ENCODE measurements at places on chromosomes 2 and 18.

GRCh38 chr2:40797120-40797519, 345.2 kb upstream of the SLC8A1 start:
- no peak for DNase-seq

- DNase-seq: peak; percentile 42
These were observed 2.1 kb downstream of the BCL2L11 start for GRCh38 chr2:111122631-111123421.

DNA sequence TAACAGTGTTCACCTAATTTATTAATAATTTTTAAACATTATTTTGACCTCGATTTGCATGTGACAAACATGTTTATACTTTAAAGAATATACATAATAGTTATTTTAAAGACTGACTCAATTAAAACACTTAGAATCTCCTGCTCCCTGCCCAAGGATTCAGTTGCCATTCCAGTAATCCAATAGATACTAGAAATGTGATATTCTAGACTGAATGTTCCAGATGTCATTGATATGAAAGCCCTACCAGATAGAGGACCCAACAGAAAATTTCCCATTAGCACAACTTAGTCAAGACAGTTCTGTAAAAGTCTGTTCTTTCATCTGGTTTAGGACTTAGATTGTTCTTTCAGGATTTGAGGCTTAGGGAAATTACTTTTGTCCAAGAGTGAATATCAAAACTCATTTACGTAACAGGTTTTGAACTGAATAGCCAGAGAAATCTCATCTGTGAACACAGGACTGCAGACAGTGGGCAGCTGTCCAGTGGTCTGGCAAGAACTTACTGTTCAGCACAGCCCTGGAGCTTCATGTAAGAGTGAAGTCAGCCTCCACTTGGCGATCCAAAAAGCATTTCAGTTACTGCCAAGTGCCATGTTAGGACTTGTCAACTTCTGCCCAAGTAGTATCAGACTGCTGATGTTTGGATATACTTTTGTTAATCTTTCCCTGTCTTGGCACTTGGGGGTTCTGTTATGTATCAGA, 77.5 kb downstream of the OSBPL6 start:
- no peak for DNase-seq

GRCh38 chr18:63867368-63868125, 20.0 kb upstream of the SERPINB2 start:
- no peak for DNase-seq

DNA sequence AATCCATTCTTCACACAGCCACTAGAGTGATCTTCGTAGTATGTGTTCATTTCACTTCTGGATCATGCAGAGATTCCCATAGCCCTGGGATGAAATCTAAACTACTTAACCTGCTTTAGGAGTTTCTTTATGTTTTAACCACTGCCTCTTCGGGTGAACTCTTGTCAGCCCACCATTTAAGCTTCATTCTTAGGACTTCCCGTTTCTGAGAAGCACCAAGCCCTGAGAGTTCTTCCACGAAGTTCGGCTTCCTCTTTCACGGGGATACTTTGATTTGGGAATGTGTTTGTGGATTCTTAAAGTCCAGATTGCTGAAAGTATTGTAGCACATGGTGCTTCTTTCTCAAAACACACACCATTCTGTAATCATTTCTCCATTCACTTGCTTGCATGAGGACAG, 205.0 kb downstream of the UBE2E3 start:
- DNase-seq: no peak

GRCh38 chr2:69703189-69703588, 38.7 kb upstream of the ANXA4 start:
- no peak for DNase-seq

DNA sequence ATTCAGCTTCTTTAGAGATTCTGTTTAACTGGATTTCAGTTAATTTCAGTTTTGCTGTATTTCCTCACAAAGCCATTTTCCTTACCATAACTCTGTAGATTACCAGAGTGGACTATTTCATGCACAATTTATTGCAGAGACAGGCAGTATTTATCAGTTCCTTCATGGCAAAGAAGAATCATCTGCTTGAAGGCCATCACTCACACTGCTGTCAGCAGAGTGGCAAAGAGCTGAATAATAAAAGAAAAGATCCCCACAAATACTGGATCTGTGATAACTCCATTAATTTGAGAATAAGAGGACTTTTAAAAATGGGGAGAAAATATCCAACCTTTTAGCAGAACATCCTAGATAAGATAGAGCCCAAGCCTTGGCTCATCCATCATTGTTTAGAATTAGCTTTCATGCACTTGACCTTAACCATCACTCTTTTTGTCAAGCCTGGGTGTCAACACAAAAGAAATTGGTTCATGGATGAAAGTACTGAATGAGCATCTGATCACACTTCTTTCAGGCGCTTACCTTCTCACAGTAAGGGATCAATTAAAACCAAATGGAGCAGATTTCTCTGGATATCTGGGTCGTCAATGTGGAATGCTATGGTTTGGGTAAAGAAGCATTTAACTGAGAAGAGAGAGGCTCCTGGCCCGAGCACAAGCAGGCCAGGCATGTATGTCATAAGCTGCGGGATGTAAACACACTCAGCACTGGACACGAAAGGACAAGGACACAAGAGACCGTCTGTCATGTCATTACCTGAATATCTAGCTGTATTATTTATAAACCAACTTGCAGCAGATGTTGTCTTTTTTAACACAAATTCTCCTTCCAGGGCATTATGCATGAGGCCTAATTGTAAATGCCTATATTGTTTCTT, 376.2 kb downstream of the ZNF521 start:
- no peak for DNase-seq

DNA sequence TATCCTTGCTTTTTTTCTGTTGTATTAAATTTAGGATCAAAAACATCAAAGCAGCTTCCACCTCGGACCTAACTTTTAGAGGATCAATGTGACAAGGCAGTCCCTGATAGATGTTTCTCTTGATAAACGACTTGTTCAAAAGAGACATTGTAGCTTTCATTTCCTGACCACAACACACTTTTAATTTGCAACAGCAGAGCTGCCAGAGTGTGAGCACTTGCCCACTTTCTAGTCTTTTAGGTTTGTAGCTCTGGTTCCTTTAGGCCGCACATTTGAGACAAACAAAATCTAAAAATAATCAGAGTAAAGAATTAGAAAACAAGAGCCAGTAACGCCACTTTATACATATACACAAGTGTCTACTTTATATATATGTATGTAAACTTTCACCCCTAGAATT, 3.1 kb downstream of the FIGN start:
- no peak for DNase-seq

- DNase-seq: no peak
These were observed 2.0 kb downstream of the ESPNL start for GRCh38 chr2:238101891-238102841.

GRCh38 chr2:176170602-176171305, 13.6 kb downstream of the HOXD3 start:
- DNase-seq: no peak

GRCh38 chr2:45274250-45274926, 265.1 kb upstream of the SIX2 start:
- DNase-seq: no peak

DNA sequence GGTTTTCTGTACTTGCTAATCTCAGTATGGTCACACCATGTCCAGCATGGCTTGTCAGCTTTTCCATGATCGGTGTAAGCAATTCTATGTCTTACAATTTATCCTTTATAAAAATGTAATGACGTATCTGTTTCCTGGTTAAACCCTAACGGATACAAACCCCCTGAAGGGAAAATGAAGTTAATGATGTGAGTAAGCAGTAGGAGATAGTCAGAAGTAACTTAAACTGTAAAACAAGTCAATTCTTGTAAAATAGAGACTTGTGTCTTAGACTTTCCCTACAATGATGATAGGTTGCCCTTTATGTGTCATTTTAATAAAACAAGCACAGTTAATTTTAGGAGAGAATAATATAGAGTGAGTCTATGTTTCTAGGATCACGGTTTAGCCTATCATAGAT, 1365.9 kb upstream of the SLC39A10 start:
- DNase-seq: no peak

GRCh38 chr2:190722835-190723234, 74.0 kb downstream of the NAB1 start:
- DNase-seq: peak; percentile 63

- no peak for DNase-seq
These were observed 18.1 kb downstream of the NCAPH start for GRCh38 chr2:96353606-96354101.

GRCh38 chr2:135925571-135925970, 49.3 kb upstream of the MCM6 start:
- no peak for DNase-seq

DNA sequence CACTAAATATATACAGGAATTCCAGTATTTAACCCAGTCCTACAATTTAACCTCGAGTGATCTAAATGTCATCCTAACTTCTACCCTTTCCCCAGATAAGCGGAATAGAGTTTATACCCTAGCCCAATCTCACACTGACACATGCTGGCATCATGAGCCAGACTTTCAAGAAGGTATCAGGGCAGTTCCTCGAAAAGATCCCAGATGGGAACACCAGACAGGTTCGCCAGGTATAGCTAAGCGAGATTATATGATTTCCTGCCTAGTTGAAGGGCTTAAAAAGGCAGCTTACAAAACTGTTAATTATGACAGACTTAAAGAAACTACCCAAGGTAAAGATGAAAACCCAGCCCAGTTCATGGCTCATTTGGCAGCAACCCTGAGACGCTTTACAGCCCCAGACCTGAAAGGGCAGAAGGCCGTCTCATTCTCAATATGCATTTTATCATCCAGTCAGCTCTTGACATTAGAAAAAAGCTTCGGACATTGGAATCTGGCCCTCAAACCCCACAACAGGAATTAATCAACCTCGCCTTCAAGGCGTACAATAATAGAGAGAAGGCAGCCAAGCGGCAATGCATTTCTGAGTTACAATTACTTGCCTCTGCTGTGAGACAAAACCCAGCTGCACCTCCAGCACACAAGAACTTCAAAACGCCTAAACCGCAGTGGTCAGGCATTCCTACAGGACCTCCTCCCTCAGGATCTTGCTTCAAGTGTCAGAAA, 668.2 kb upstream of the PKDCC start:
- no peak for DNase-seq

DNA sequence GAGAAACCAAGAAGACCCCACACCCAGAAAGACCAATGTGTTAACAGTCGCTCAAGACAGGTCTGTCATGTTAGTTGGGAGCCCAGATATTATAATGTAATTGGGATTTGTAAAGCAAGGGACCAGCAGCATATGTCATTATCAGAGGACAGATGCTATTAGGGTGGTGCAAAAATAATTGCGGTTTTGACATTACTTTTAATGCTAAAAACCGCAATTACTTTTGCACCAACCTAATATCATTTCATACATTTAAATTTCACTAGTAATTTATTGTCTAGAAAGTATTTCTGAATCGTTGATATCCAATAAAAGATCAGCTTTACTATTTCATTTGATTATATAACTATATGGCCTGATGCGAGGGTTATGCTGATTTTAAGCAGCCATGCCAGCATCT, 131.2 kb downstream of the TTN start:
- DNase-seq: no peak

DNA sequence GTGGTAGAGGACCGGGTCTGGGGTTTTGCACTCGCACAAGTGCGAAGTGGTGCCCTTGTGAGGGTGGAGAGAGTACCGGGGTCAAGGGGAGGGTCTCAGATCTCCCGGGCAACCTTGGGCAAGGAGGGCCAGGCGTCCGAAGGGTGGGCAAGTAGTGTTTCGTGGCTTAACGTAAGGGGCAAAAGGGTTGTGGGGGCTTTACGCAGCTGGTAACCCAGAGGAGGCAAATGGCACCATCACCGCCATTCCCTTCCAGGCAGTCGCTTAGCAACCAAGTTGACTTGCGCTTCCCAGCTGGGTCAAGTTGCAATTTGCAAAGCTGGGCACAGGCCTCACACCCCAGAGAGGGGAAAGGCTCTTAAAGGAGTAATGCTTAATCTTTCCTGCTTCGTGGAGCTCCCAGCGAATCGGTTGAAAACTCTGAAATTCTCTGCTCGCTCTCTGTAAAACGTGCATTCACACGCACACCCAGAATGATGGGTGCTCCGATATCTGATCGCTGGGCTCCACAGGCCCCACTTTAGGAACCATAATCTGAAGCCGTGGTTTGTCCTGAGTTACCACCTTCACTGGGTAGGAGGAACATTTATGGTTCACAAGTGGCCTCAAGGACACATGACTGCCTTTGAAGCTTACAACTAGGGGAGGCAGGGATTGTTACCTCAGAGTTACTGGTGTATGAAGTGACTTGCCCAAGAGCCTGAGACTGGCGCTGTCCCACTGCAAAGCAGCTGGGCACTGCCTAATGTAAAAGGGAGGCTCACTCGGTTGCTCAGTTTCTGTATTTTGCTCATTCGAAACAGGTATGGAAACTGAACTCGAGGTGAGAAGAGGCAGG, 127.9 kb downstream of the UXS1 start:
- no peak for DNase-seq

DNA sequence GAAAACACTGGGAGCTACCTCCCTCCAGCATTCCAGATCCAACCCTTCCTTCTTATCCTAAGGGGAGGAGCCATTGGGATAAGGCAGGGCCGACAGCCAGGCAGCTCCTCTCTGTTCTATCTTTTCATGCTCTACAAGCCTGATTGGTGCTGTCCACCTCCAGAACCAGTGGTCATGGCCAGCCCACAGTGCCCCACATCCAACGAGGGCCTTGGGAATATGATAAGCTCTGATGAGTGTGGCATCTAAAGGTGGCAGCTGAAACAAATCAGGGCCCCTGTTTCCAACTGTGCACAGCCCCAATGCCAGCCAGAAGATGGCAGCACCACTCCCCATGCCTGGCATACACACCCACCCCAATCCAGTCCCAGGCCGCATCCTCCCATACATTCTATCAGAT, 329.3 kb downstream of the C1D start:
- DNase-seq: no peak

GRCh38 chr2:138030459-138030858, 66.2 kb downstream of the HNMT start:
- peak; percentile 6 for DNase-seq

- no peak for DNase-seq
These were observed 87.2 kb downstream of the DDX1 start for GRCh38 chr2:15678909-15679308.

DNA sequence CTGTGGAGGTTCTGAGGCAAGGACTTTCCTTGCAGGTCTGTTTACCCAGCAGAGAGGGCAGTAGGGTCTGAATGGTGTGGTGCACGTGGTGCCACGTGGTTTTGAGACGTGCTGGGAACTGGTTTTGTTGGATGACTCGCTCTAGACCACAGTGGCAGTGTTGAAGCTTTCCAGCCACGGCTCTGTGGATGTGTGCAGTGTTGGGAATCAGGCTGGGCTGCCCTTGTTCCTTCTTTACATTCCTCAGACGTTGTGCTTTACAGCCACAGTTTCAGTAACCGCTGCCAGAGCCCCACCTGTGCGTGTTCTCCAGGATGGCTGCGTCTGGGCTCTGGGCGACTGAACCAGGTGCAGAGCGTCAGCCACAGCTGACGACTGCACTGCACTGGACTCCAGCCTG, 8.2 kb downstream of the CTDP1 start:
- peak; percentile 35 for DNase-seq

- DNase-seq: no peak
These were observed 294.2 kb upstream of the SKOR2 start for GRCh38 chr18:47545613-47546012.

DNA sequence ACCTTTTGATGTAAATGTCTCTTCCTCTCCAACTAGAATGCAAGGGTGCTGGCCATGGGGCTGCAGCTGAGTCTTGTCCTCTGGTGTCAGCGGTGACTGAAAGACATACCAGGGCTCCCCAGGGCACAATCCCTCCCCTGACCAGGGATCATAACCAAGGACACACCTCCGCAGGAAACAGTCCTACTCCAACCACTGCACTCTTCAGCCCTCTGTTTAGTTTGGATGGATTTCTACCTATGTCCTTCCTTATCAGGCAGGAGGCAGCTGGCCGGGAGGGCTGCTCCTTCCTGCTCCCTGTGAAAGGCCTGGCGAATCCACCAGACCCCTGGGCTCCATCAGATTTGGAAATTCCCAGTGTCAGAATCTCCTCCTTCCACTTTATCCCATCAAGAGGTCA, 185.2 kb upstream of the ID2 start:
- DNase-seq: no peak

Data from activated CD4-positive, alpha-beta T cell treated with anti-CD3 and anti-CD28 coated beads, Interleukin-2, Interleukin-6, amounts not matched to agents 100 ng/mL and 50 ng/mL, durations not matched to agents 16 hours and 8 hours (primary cell).